ENCODE measurements at places on chromosomes 6 and 20. TPM values are rescaled to one million over a fixed set of nuclear protein-coding genes. Genes with fewer than 3 reads are reported as not detected.

The NRSN2 gene
- total RNA-seq = 29.0 TPM

The CYB5R4 gene
- total RNA-seq = 9.7 TPM

The SIRPB1 gene
- 2.3 TPM for total RNA-seq

The ENPP3 gene
- 0.66 TPM for total RNA-seq

DNA sequence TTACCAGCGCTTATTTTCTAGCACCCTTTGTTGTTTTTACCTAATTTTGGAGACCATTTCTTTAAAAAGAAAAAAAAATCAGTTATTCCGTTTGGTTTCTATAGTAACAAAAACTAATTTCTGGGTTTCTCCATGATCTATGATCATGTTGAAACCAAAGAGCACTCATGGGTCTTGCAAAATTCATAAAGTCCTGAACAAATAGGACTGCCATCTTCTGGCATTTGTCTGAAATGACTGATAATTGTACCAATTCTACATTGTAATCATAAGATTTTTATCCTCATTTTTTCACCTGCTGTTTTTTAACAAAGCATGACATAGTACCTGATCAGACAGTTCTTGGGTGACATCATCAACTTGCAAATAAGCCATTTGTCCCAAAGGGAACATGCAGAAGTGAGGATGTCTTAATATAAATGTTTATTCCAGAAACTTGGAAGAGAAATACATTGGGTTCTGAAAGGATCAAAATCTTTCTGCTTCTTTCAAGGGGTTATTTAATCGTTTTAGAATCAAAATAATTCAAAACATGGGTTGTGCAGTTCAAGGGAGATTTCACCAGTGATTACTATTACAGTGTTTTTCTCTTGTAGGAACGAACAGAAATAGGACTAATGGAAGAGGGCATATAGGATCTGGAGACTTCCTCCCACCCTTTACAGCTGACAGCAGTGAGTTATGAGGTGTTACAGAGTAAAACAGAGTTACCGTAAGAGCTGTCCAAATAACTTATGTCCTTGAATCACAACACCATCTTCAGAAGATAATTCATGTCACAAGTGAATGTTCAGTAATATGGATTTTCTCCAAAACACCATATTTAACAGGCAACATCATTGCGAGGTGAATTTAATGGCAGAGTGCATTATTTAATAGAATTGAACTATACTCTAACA, 87.1 kb upstream of the GJE1 start:
- no peak overlapping the region for H3K4me3 ChIP-seq
- H3K27ac ChIP-seq = no peak overlapping the region
- H3K36me3 ChIP-seq = no peaks in the 10 kb centered on the region
- no peak for DNase-seq

- DNase-seq = no peak
- H3K27me3 ChIP-seq = no peaks in the 10 kb centered on the region
- no peak overlapping the region for H3K4me3 ChIP-seq
- H3K4me1 ChIP-seq = peaks cover 3% of the 10 kb centered on the region
Observed at GRCh38 chr6:116206231-116206903, 47.5 kb downstream of the TSPYL4 start.

DNA sequence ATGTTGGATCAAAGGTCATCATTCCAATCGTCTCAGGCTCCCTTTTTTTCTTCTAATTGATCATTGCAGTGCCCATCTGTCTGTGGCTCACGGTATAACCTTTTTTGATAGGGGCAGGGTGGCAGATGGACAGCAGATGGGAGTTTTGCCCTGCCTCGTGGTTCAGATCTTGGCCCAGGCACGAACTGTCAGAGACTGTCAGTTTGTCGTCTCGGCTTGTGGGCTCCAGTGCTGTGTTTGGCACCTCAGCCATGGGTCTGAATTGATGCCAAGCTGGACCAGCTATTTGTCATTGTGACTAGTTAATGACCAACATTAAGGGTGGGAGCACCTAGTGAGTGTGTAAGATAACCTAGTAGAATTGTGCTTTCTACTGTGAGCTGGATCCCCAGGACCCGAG, 197.6 kb downstream of the PRL start:
- no peaks in the 10 kb centered on the region for H3K4me1 ChIP-seq
- DNase-seq = no peak
- no peaks in the 10 kb centered on the region for H3K36me3 ChIP-seq
- H3K27ac ChIP-seq = no peak overlapping the region

- DNase-seq = no peak
- H3K4me3 ChIP-seq = no peak overlapping the region
- no peak overlapping the region for H3K27ac ChIP-seq
- no peaks in the 10 kb centered on the region for H3K4me1 ChIP-seq
Observed at GRCh38 chr6:27851440-27851839, 60.8 kb downstream of the OR2B2 start.

GRCh38 chr20:23374441-23374840, 12.5 kb downstream of the GZF1 start:
- H3K4me3 ChIP-seq = no peak overlapping the region
- H3K4me1 ChIP-seq = no peaks in the 10 kb centered on the region
- DNase-seq = no peak
- peaks cover 98% of the 10 kb centered on the region for H3K36me3 ChIP-seq
- no peak overlapping the region for H3K27ac ChIP-seq
- H3K27me3 ChIP-seq = no peaks in the 10 kb centered on the region

GRCh38 chr6:154773610-154774089, 40.4 kb downstream of the SCAF8 start:
- H3K4me3 ChIP-seq = no peak overlapping the region
- H3K4me1 ChIP-seq = peaks cover 40% of the 10 kb centered on the region
- H3K36me3 ChIP-seq = no peaks in the 10 kb centered on the region
- no peaks in the 10 kb centered on the region for H3K27me3 ChIP-seq
- no peak overlapping the region for H3K27ac ChIP-seq
